ENCODE measurements at places on chromosomes 16 and 17.

- DNase-seq, result no peak
These were observed 42.3 kb downstream of the LMF1 start for GRCh38 chr16:928526-928925.

- DNase-seq, result no peak
These were observed 6.2 kb downstream of the CHAD start for GRCh38 chr17:50462446-50462845.

DNA sequence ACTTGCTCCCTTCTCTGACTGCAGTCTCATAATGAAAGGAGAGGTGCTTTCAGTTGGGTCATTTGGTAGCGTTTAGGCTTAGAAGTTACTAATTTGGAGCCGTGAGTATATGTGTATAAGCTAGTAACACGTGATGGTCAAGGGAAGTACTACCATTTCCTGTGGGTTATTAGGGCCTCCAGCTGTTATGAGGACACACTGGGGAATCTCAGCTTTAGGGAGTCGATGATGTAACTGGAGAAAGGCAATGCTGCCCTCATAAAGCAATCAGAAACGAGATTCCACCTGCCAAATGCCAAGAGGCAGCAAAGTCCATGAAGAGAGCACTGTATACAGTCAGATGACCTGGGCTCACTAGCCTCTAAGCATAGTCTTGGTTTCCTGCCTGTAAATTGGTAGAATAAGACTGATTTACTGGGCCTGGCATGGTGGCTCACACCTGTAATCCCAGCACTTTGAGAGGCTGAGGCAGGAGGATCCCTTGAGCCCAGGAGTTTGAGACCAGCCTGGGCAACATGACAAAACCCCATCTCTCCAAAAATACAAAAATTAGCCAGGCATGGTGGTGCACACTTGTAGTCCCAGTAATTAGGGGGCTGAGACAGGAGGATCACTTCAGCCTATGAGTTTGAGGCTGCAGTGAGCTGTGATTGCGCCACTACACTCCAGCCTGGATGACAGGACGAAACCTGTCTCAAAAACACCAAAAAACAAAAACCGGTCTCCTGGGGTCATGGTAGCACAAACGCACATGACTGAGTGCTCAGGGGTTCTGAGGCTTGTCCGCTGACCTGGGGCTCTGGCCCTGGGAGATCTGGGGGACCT is 53.0 kb downstream of the SF3B3 start:
- peak; percentile 69 for DNase-seq

DNA sequence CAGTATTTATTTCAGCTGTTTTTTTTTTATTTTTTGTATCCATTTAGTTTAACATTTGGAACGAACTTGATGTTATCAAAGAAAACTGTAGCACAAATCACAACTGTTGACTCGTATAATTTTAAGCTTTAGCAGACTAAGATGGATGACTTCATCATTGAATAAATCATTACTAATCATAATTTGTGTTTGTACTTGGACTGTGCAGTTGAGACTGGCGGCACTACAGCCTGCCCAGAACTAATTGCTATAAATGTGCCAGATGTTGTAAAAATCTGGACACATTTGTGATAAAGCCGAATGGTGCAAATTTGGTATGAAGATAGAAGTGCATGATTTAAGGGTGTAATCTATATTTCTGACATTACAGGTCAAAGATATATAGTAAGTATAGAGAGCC is 897.7 kb upstream of the CDH8 start:
- no peak for DNase-seq

DNA sequence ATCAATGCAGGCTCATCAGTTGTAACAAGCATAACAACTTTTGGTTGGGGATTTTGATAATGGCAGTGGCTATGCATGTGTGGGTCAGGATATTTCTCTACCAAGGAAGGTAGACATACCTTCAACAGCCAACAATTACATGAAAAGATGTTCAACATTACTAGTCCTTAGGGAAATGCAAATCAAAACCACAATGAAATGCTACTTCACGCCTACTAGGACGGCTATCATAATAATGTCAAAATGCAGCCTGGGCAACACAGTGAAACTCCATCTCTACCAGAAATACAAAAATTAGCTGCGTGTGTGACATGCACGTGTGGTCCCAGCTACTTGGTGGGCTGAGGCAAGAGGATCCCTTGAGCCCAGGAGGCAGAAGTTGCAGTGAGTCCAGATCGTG is 7.3 kb upstream of the SLC5A10 start:
- no peak for DNase-seq

DNA sequence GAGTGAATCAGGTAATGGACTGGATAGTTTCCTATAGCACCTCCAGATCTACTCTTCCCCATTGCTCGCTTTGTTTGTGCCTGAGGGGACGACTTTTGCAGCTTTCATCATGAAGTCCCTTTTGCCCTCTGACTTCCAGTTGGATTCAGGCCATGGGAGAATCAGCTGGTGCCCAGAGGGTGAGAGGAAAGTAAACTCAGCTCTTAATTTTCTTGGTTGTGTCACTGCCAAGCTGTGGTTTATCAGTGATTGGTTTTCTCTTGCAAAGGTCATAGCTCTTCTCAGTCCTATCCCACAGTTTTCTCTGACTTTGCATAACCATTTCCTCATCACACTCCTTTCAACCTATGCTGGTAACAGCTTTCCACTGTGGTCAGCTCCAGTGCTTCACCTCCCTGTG is 200.1 kb downstream of the KCNJ2 start:
- DNase-seq, result peak; percentile 19

- DNase-seq, result no peak
These were observed 20.6 kb downstream of the MAP3K14 start for GRCh38 chr17:45296003-45296832.

- no peak for DNase-seq
These were observed 5.8 kb upstream of the ABCA9 start for GRCh38 chr17:69066482-69066881.

GRCh38 chr17:73770115-73770848 is 126.0 kb upstream of the SDK2 start:
- peak; percentile 74 for DNase-seq

DNA sequence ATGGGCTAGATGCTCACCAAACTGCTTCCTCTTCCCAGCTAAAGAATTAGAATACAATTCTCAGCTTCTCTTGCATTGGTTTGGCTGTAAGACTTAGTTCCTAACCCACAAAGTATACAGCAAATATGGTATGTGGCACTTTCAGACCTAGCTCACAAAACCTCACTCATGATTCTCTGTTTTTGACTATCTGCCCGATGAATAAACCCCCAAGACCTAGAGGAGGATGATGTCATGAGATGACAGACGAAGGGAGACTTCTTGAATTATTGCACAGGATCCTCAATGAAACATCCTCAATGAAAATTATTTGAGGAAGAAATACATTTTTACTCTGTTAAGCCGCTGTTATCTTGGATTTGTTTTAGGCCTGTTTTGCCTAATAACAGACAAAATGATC is 14.3 kb downstream of the CNOT1 start:
- peak; percentile 31 for DNase-seq

- DNase-seq, result peak; percentile 56
These were observed 40.3 kb upstream of the SREBF1 start for GRCh38 chr17:17876959-17877528.

DNA sequence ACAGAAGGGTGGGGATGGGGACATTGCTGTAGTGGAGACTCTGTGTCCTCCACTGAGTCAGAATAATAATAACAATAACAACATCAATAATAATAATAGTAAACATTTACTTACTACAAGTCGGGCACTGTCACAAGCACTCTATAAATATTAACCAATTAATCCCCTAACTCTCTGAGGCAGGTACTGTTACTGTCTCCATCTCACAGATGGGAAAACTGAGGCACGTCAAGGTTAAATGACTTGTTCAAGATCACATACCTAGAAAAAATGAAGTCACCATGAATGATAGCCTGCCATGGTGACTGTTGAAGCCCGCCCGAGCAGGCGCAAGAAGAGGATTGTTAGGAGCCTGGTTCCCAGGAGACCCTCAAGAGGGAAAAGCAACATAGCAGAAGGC is 10.2 kb downstream of the PRR29 start:
- no peak for DNase-seq

- peak; percentile 67 for DNase-seq
These were observed 6.1 kb upstream of the PDP2 start for GRCh38 chr16:66874079-66874775.

DNA sequence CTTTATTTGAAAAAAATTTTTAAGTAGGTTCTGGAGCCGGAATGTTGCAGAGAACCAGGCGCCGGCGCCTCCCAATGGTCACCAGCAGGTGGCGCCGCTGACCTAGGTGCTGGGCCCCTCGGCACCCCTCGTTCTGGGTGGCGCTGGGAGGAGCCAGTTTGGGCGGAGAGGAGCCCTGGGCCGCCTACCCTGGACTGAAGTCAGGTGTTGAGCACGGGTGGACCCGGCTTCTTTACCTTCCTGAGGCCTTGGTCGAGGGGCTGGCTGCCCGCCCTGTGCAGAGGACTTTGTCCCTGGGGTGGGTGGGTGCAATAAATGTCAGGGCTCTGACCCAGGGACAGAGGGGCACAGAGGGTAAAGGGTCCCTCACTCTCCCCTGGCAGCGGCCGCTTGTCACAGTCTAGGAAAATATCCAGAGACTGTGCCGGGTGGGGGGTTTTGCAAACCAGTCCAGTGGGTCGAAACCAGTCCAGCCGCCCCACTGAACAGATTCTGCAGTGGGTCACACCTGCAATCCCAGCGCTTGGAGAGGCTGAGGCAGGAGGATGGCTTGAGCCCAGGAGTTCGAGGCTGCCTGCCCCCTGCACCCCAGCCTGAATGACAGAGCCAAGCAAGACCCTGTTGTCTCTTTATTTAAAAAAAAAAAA is 30.1 kb upstream of the TNFRSF13B start:
- DNase-seq, result peak; percentile 60

- DNase-seq, result no peak
These were observed 975 bp downstream of the CFAP20 start for GRCh38 chr16:58128181-58128631.

- DNase-seq, result no peak
These were observed 16.2 kb downstream of the BEAN1 start for GRCh38 chr16:66443269-66443652.

- no peak for DNase-seq
These were observed 14.2 kb downstream of the POLR3K start for GRCh38 chr16:38941-39892.

- DNase-seq, result no peak
These were observed 72.0 kb upstream of the CDH5 start for GRCh38 chr16:66294507-66294906.

DNA sequence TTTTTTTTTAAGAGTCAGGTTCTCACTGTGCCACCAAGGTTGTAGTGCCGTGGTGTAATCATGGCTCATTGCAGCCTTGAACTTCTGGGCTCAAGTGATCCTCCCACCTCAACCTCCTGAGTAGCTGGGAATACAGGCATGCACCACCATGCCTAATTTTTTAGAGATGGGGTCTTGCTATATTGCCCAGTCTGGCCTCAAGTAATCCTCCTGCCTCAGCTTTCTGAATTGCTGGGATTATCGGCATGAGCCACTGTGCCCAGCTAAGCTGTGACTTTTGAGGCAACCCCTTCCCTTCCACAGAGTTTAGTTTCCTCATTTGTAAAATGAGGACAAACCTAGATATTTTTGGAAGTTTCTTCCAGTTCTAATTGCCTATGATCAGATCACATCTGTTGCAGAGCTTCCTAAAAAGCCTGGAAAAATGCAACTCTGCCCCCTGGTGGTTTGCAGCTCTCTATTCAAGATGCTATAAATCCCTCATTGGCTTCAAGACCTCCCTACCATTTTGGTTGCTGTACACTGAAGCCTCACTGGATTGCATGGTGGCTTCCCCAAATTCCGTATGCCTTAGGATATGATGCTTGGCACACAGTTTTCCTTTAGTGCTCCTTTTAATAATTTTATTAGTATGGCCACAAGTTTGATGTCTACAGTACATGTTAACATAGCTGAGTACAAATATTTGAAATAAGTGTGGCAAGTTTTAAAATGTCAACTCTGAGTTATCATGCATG is 19.3 kb downstream of the GDE1 start:
- DNase-seq, result peak; percentile 77

- peak; percentile 82 for DNase-seq
These were observed 25.6 kb downstream of the TTLL6 start for GRCh38 chr17:48791128-48792032.

GRCh38 chr17:82399041-82399441 is 19.1 kb upstream of the HEXD start:
- DNase-seq, result peak; percentile 78

DNA sequence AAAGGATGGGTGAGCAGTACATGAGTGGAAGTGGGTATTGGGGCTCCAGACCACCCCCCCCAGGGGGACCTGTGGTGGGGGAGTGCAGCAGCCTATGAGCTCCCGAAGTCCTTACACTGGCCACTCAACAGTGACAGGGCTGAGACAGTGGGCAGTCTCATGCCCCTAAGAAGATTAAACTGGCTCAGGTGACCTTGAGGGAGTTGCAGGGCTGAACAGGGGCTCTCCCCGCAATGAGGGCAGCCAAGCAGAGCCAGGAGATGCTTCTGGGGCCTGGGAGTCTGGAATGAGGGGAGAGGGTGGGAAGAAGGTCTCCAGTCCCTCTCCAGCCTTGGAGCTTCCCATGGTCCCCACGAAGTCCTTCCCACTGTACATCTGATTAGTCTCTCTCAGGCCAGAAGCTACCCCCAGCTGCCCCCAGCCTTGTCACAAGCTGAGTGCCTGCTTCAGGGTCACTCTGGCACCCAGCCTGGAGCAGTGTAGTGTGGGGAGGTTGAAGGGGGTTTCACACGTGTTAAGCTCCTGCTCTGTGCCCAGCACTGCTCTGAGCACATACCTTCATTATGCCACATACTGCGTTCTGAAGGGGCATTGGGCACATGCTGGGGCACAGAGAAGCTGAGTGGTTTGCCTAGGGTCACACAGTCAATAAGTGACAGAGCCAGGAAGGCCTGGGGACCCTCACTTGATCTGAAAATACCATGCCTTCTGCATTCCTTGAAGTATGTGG is 1.0 kb upstream of the CDH16 start:
- no peak for DNase-seq

DNA sequence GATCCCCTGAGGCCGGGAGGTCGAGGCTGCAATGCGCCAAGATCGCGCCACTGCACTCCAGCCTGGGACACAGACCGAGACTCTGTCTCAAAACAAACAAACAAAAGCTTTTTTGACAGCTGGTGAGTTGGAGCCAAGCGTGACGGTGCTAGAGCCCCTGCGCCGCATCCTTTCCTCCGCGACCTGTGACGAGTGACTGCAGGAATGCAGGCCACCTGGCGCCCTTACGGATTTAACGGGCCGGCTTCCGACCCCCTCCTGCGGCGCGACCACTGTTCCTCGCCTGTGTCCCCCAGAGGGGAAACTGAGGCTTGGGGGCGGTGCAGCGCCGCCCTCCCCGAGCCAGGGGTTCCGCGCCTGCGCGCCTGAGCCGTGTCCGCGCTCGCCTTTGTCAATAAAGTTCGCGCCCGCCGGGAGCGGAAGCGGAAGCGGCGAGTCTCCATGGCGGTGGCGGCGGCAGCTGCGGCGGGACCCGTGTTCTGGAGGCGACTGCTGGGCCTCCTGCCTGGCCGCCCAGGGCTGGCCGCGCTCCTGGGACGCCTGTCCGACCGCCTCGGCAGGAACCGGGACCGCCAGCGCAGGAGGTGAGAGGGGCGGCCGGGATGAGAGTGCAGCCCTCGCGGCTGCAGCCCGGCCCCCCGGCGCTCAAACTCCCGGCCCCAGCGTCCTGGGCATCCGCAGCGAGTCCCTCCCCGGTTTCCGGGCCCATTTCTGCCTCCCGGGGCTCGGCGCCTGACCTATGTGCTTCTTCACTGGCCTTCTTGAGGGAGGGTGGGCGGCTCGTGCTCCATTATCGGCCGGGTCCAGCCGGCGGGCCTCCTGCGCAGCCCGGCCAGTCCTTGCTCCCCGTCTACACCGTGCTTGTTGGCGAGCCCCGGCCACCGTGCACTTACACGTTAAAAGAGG is at the start of gene PGS1:
TSS of gene PGS1 (plus strand) at position 425 of the 906 bp plus-strand sequence. CDS start at position 442, 17 bp downstream.
- peak; percentile 72 for DNase-seq
